ENCODE measurements at places on chromosomes 12 and 14.

DNA sequence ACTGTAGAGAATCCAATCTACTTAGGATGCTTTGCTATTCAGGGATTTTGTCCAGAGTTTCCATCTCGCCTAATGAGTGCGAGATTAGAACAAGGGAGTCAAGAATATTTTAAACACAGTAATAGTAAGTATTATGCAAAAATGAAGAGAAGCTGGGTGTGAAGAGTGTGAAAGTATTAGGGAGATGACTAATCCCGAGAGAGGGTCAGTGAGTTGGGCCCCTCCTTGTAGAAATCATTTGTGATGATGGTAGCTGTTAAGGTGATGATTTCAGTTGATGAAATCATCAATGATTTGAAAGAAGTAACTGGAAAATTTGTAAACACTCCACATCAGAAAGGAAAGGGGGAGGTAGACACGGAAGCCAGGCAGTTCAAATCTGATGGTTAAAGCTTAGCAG lies 478.9 kb upstream of the MGAT4C start:
- no peak for DNase-seq

DNA sequence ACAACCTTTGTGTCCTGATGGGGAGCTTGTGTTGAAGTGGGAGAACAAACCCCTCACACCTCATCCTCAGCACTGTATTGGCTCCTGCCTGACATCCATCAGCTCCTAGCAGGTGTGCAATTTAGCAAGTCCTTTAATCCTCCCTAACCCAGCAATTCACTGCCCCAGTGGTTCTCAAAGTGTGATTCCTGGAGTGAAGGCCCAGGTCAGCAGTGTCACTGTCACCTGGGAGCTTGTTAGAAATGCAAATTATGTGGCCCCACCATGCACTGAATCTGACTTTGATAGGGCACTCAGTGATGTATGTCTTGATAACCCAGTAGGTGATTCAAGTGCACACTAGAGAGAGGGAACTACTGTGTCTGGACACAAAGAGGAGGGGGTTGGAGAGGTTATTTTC lies 133.6 kb downstream of the FGD4 start:
- no peak for DNase-seq

GRCh38 chr12:49973361-49973830 lies 649 bp downstream of the AQP6 start:
- DNase-seq = no peak

- DNase-seq = no peak
Measured at GRCh38 chr14:33647385-33647786, 303.5 kb downstream of the EGLN3 start.

DNA sequence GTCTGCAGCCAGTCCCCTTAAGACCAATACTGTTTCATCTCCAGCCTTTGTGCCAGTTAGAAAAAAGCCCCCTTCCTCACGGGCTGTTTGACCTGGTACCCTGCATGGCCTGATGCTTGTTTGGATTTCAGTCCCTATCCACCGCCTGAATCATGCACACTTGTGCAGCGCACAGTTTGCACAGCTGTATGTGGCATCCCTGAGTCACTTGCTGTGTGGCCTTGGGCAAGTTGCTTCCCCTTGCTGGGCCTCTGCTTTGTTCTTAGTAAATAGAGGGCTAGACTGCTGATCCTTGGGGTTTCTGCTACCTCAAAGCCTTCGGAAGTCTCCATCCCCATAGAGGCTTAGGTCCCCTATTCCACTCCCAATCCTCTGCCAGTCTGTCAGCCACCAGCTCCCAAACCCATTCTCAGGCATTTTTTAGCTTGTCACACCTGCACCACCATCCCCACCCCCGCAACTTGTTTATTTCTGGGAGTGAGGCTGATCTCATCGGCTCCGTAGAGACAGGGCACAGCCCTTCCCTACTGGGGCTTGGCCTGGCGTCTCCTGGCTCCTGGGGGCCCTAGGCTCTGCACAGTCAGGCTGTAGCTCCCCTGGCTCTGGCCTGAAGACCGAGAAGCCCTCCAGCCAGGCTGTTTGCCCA lies 8.8 kb downstream of the KRT80 start:
- no peak for DNase-seq

DNA sequence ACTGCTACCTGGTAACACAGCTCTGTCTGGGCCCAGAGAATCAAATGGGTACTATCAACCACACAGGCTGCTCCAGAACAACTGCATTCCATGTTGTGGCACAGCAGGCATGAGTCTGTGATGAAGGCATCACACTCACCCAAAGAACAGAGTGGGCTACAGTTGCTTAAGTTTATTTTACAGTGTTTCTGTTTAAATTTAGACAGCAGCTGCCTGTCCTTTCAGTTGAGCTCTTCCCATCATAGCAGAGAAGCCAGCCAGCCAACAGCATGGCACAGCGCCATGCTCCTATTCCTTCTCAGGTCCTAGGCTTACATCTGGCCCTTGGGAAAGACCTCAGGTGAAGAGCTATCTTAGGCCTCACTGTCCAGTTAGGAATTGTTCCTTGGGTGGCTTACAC lies 147.0 kb upstream of the FRMD6 start:
- DNase-seq = no peak
